Heart left ventricle (tissue), 16 donors: ENCODE measurements at places on chromosomes 11 and 22. TPM values are rescaled to one million over a fixed set of nuclear protein-coding genes. Genes with fewer than 3 reads are reported as not detected.
A peak's percentile ranks its signal among the peaks of the same experiment; 100 is the strongest.

DNA sequence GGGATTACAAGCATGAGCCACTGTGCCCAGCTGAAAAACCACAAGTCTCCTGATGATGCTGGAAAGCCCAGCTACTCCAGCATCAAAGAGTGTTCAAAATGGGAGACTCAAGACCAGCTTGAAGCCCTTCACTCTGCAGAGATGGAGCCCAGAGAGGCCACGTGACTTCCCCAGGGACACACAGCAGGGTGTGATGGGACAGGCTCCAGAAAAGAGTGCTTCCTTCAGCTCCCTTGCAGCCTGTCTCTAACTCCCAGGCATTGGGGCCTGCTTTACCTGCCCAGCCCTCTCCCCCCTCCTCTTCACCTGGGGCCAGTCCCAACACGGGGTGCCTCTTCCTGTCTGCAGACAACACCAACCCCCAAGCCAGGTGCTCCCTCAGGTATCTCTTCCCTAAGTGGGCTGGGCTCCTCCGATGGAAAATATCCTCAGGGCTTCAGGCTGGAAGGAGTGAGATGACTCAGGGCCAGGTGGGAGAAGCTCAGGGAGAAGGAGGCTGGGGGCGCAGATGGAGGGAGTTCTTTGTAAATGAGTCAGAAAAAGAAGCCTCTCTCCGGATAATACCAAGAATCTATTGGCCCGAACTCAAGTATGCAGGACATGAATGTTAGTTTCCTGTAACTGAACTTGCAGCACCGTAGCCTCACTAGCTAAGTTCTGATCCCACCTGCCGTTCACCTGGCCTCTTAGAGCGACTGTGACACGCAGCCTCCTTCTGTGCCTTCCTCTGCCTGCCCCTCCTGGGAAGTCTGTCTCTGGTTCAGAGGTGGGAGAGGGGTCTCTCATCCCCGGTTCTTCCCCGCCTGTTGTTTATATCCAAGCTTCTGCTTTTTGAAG lies 326.6 kb downstream of the MN1 start:
- no peaks in the 10 kb centered on the region for H3K36me3 ChIP-seq
- no peak overlapping the region for H3K4me3 ChIP-seq
- H3K27me3 ChIP-seq = peaks cover 12% of the 10 kb centered on the region
- no peak overlapping the region for H3K27ac ChIP-seq
- peaks cover 4% of the 10 kb centered on the region for H3K4me1 ChIP-seq
- no peak for DNase-seq

DNA sequence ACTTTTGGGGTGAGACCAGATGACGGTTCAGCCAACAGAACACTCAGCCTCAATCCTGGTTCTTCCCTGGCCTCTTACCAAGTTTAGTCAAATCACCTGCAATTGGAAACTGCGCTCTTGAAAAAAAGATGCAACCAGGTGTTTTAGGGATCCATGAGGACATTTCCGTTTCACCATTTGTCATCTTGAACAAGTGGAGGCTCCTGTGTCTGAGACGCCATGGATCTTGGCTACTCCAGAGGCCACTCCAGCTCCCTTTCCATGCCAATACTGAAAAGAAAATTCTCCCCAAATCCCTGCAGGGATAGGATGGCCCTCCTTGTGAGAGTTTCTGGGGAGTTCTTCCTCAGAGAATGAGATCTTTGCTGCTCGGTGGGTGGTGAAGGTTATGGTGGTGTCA lies 27.7 kb downstream of the LRRC74B start:
- no peak overlapping the region for H3K4me3 ChIP-seq
- H3K27ac ChIP-seq = no peak overlapping the region
- no peaks in the 10 kb centered on the region for H3K36me3 ChIP-seq
- no peaks in the 10 kb centered on the region for H3K4me1 ChIP-seq

APOBEC3G gene
- 5.6 TPM for total RNA-seq

DNA sequence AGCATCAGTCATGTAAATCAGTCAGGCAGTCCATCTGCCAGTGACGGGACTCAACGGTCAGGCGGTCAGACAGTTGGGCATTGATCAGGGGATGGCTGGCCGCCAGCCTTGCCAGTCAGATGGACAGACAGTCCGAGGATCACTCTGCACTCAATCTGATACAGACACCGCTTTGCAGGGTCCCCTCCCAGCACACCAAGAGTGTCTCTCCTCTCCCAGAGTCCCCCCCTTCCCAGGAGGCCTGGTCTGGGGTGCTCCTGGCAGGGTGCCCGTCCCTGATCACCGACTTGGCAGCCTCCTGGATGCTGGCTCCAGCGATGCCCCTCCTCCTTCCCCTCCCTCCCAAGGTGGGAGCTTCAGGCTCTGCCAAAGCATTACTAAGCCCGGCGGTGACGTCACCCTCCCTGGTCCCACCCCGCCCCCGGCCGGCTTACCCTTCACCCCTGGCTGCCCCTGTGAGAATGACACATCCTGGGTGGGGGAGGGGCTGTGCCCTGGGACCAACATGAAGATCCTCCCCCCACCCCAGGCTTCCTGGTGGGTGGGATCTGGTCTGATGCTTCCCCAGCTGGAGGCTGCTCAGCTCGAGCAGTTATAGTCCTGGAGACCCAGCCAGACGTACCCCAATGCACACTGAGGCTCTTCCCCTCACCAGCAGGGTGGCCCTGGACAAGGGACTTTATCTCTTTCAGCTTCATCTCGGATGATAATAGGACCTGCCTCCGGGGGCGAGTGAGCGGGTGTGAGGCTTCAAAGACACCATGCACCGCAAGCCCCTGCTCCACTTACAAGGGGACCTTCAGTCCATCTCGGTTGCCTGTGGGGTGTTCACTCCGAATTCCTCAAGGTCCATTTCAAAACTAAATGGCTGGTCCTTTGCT lies 69.2 kb downstream of the CD82 start:
- H3K27ac ChIP-seq = no peak overlapping the region
- DNase-seq = peak; percentile 86
- H3K27me3 ChIP-seq = no peaks in the 10 kb centered on the region
- H3K4me1 ChIP-seq = peaks cover 39% of the 10 kb centered on the region

GRCh38 chr22:24319451-24319850 lies 48.8 kb downstream of the SPECC1L start:
- no peaks in the 10 kb centered on the region for H3K27me3 ChIP-seq
- DNase-seq = no peak
- H3K36me3 ChIP-seq = peaks cover 72% of the 10 kb centered on the region
- no peak overlapping the region for H3K27ac ChIP-seq
- no peak overlapping the region for H3K4me3 ChIP-seq
- H3K4me1 ChIP-seq = peaks cover 18% of the 10 kb centered on the region

DNA sequence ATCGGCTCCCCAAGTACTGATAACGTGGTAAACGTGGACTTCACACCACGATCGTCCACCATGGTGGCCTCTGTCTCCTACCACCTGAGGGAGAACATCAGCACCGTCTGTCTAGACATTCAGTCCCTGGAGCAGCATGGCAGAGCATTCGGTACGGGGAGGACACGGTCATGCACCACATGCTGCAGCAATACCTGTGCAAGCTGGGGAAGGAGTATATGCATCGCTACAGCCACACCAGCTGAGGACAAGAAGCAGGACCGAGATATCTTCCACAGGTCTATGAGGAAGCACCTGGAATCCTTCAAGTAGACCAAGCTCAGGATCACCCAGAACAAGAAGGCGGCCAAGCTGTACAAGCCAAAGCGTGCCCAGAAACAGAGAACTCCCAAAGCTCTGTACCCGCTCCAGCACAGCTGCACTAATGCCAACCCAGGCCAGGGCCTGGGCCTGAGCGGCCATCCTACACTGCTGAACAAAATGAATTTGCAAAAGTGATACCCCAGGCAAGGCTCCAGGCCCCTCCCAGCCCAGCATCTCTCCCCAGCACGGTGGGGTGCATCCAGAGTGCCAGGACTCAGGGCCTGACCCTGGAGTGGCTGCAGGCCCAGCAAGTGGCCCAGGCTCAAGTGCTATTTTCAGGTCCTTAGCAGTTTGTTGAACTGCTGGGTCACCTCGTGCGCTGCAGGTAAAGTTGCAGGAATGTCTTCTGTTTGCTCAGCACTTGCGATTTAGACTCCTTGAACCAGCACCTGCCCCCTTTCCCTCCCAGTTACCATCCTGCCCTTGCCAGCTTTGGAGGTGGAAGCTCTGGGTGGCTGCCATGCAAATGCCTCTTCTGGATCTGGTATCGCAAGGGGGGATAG lies 119.3 kb upstream of the SERPIND1 start:
- no peaks in the 10 kb centered on the region for H3K36me3 ChIP-seq
- H3K27ac ChIP-seq = no peak overlapping the region
- no peak for DNase-seq
- H3K4me1 ChIP-seq = no peaks in the 10 kb centered on the region
- H3K4me3 ChIP-seq = no peak overlapping the region

DNA sequence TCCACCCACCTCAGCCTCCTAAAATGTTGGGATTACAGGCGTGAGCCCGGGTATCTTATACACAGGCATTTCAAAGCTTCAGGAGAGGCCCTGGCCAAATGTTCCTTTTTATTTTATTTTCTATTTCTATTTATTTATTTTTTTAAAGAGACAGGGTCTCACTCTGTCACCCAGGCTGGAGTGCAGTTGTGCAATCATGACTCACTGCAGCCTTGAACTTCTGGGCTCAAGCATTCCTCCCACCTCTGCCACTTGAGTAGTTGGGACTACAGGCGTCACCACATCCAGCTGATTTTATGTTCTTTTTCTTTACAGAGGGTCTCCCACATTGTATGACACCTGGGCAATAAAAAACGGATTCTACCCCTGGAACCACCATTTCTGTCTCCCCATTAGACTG lies 71.2 kb downstream of the FBXO7 start:
- no peak for DNase-seq
- H3K4me3 ChIP-seq = no peak overlapping the region
- no peaks in the 10 kb centered on the region for H3K36me3 ChIP-seq
- H3K27me3 ChIP-seq = no peaks in the 10 kb centered on the region
- peaks cover 23% of the 10 kb centered on the region for H3K4me1 ChIP-seq
- H3K27ac ChIP-seq = no peak overlapping the region

- no peaks in the 10 kb centered on the region for H3K4me1 ChIP-seq
- H3K27ac ChIP-seq = no peak overlapping the region
- no peak for DNase-seq
- no peaks in the 10 kb centered on the region for H3K36me3 ChIP-seq
- no peak overlapping the region for H3K4me3 ChIP-seq
- no peaks in the 10 kb centered on the region for H3K27me3 ChIP-seq
These were observed 38.4 kb upstream of the HORMAD2 start for GRCh38 chr22:30041881-30042280.

- H3K4me3 ChIP-seq = no peak overlapping the region
- peaks cover 68% of the 10 kb centered on the region for H3K36me3 ChIP-seq
- H3K27ac ChIP-seq = no peak overlapping the region
These were observed 53.7 kb downstream of the ARFGAP3 start for GRCh38 chr22:42803389-42803788.

DNA sequence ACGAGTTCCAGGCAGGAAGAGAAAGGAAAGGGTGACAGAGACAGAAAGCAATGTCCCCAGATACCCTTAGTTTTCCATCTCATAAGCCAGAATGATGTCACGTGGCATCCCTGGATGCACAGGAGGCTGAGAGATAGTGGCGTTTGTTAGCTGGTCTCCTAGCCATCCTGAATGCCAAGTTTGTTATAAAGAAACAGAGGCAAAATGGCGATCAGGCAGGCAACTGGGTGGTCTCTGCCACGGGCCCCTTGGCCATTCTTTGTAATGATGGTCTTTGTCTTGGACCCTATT lies 5.3 kb downstream of the SMIM38 start:
- peaks cover 18% of the 10 kb centered on the region for H3K4me1 ChIP-seq
- H3K27ac ChIP-seq = peak overlapping the region; percentile 56
- no peak for DNase-seq
- H3K36me3 ChIP-seq = no peaks in the 10 kb centered on the region
- H3K27me3 ChIP-seq = no peaks in the 10 kb centered on the region
- H3K4me3 ChIP-seq = no peak overlapping the region

GRCh38 chr11:58006940-58007339 lies 16.7 kb upstream of the OR9Q1 start:
- no peaks in the 10 kb centered on the region for H3K36me3 ChIP-seq
- H3K4me1 ChIP-seq = peaks cover 12% of the 10 kb centered on the region
- H3K4me3 ChIP-seq = no peak overlapping the region
- H3K27me3 ChIP-seq = no peaks in the 10 kb centered on the region

DNA sequence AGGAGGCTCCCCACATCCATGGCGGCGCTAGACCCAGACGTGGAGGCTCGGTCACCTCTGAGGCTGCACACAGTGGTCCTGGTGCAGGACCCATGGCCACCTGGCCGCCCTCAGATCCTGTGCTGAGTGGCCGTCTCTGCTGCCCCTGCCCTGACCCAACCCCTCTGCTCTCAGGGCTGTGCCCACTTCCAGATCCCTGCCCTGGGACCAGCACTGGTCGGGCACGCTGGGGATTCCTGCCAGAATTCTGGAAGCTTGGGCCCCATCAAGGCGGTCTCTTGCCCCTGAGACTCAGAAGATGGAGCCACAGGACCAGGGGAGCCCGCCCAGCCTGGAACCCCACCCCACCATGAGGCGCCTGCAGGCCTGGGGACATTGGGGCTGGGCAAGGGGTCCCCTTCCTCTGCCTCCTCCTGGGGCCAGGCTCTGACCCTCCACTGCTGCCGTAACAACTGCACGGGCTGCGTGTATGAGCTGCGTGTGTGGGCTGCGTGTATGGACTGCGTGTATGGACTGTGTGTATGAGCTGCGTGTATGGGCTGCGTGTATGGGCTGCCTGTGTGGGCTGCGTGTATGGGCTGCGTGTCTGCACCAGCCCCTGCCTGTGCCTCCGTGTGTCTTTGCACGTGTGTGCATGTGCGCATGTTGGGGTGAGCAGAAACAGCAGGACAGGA lies 48.7 kb downstream of the IGLL1 start:
- H3K4me1 ChIP-seq = no peaks in the 10 kb centered on the region
- no peak for DNase-seq
- no peaks in the 10 kb centered on the region for H3K27me3 ChIP-seq
- no peak overlapping the region for H3K4me3 ChIP-seq
- H3K36me3 ChIP-seq = no peaks in the 10 kb centered on the region

- no peak for DNase-seq
- H3K4me1 ChIP-seq = peaks cover 13% of the 10 kb centered on the region
- no peak overlapping the region for H3K4me3 ChIP-seq
- H3K27me3 ChIP-seq = no peaks in the 10 kb centered on the region
- peak overlapping the region; percentile 10 for H3K27ac ChIP-seq
These were observed 8.3 kb downstream of the PPFIBP2 start for GRCh38 chr11:7522121-7522520.

DNA sequence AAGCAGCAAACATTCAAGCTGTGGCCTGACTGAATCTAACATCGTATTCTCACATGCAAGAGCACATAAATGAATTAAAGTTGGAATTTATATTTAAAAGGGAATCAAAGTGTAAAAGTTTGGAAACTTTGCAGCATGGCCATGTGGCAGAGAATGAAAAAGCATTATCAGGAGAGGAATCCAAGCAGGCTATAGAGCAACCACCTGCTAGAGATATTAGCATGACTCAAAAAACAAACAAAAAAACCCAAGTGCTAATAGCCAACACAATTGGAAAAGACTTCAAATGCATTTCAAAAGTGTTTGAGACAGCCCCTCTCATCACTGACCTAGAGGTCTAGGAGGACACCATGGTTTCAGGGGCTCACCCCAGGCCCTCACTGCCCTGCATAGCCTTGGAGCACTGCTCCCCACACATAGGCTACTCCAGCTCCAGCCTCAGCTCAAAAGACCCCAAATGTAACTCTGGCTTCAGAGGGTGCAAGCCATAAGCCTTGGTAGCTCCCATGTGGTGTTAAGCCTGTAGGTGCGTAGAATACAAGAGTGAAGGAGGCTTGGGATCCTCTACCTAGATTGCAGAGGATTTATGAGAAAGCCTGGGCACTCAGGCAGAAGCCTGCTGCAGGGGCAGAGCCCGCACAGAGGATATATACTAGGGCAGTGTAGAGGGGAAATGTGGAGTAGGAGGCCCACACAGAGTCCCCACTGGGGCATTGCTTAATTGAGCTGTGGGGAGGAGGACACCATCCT lies 1.7 kb upstream of the KRTAP5-7 start:
- H3K4me1 ChIP-seq = no peaks in the 10 kb centered on the region
- no peaks in the 10 kb centered on the region for H3K27me3 ChIP-seq
- DNase-seq = no peak
- H3K4me3 ChIP-seq = no peak overlapping the region
- H3K27ac ChIP-seq = no peak overlapping the region
